ENCODE measurements at places on chromosomes 3 and 15. TPM values are rescaled to one million over a fixed set of nuclear protein-coding genes. Genes with fewer than 3 reads are reported as not detected.

The ABHD6 gene
- total RNA-seq = 6.5 TPM

The KCNH8 gene
- 3.4 TPM for total RNA-seq

GRCh38 chr3:133474817-133475216, 75.0 kb downstream of the BFSP2 start:
- DNase-seq = no peak

GRCh38 chr15:53837263-53837662, 77.8 kb upstream of the WDR72 start:
- peak; percentile 15 for DNase-seq

The GOLGA8Q gene
- total RNA-seq = not detected

DNA sequence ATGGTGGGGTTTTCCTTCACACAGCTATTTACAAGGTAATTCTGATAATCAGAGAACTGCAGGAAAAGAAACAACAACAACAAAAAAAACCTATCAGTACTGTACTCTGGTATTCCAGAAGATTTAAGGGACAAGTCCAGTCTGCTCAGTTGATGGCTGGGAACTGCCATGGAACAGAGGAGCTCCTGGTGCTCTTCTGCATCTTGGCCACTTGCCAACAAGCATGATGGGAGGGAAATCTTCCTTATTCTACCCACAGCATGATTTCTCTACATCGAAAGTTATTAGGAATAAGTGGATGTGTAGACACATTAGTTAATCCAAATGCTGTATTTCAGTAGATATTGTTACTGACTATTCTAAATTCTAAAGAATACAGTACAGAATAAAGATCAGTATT, 51.7 kb downstream of the RASGRP1 start:
- no peak for DNase-seq

- no peak for DNase-seq
Measured at GRCh38 chr3:144142151-144142840, 170.7 kb downstream of the DIPK2A start.

DNA sequence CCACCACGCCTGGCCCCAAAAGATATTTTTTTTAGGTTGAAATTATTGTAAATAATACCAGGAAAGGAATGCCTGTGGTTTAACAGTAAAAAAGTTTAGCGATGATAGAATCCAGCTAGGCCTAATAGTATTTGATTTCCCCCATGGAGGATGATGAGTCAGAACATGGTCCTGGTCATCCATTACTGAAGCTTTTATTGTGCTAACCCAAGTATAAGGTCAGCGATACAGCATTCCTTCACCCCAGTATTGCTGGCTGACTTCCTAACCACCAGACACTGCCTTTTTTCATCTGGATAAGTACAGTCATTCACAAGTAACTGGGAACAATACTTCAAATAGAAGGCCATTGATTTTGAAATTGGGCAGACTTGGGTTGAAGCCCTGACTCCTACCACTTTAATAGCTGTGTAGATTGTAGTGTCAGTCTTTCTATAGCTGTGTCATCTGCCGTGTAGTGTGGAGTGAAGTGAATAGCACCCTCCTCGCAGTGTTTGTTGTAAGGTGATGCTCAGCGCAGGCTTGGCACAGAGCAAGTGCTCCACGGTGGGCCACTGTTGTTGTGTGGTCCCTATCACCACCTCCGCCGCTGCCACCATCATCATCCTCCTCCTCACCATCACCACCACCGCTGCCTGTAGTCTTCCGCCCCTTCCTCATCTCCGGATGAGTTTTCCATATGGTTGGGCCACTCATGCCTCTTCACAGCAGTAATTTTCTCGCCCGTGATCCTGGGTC, 436.0 kb upstream of the TPM1 start:
- no peak for DNase-seq

DNA sequence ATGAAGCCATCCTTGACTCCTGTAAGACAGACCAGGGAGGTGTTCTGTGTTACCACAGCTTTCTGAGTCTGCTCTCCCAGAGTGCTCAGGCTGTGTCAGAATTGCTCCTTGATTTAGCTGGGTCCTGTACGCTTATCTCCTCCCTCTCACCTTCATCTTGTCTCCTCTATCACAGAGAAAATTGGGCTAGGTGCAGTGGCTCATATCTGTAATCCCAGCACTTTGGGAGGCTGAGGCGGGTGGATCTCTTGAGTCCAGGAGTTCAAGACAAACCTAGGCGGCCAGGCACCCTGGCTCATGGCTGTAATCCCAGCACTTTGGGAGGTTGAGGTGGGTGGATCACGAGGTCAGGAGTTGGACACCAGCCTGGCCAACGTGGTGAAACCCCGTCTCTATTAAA, 5.9 kb downstream of the SCAMP5 start:
- no peak for DNase-seq

- peak; percentile 74 for DNase-seq
Measured at GRCh38 chr15:89199746-89200145, 21.6 kb downstream of the RLBP1 start.

GRCh38 chr3:112676659-112677234, 35.8 kb upstream of the CCDC80 start:
- peak; percentile 51 for DNase-seq

- peak; percentile 55 for DNase-seq
Measured at GRCh38 chr15:67146875-67147381, 81.5 kb downstream of the SMAD3 start.

- DNase-seq = peak; percentile 29
Measured at GRCh38 chr3:73547427-73548248, 77.1 kb downstream of the PDZRN3 start.

- no peak for DNase-seq
Measured at GRCh38 chr3:38480093-38480445, 16.1 kb upstream of the EXOG start.

DNA sequence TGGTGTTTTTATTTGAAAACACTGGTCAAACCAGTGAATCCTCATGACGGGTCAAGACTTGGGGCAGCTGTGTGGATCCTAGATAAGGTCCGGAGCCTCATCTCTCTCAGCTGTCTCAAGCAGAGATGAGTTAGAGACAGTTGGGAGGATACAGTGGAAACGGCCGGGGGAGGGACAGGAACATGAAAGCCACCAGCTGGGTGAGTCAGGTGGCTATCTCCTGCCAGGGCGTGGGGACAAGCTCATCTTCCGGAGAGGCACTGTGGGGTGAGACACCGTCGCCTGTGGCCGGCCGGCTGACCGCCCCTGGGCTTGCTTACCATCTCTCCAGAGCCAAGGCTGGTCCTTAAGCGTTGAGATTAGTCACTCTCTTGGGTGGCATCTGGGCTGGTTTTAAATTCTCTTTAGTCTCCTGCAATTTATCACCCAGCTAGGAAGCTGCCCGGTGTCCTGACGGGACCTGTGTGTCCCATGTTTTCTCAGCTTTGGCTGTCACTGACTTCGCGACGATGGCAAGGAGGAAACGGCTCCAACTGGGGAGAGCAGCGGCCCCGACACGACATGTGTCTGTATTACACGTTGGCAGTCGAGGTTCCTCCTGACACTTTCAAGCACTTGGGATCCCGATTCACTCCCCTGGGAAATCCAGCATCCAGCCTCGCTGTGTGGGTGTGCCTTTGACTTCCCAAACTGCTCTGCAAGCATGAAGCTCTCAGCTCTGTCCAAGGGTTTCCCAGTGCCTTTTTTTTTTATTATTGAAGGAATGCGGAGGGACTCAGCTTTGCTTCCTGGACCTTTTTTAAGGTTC, 7.5 kb downstream of the ST8SIA2 start:
- no peak for DNase-seq

GRCh38 chr15:78301828-78302227, 2.4 kb upstream of the SKIC8 start:
- DNase-seq = no peak

GRCh38 chr3:11720917-11721411, 77.2 kb upstream of the VGLL4 start:
- no peak for DNase-seq

The STXBP5L gene
- total RNA-seq = 2.9 TPM

DNA sequence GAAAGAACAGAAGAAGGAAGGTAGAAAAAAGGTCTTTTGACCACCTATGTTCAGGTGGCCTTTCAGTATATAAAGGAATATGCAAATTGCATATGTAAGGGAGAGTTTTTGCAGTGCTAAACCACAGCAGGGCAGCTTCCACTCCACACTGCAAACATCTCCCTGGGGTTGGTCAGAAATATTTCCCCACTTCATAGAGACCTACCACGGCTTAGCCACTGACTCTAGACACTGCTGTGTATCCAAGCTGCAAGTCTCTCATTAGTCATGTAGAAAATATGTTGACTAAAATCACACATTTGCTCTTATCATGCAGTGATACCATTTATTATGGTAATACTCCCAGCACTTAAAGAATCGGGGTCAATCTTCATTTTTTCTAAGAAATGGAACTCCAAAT, 214.9 kb upstream of the NR2F2 start:
- DNase-seq = no peak

The PLS1 gene
- total RNA-seq = 42.2 TPM

The CCDC9B gene
- total RNA-seq = 1.2 TPM

- no peak for DNase-seq
Measured at GRCh38 chr3:52345521-52346109, 29.5 kb downstream of the DNAH1 start.

DNA sequence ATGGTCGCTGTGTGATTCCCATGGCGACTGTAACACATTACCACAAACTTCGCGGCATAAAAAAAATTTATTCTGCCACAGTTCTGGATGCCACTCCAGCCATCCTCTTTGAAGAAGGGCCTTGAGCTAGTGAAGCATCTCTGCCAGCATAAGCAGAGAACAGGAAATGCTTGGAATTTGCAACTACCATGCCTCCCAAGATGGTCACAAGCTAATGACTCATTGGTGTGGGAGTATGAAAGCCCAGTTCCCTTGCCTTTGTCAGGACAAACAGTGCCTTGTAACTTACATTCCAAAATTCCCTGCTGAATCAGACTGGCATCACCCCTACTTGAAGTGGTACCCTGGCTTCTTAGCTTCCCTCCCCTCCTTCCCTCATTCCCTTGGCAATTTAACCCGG, 129.7 kb downstream of the PROS1 start:
- peak; percentile 3 for DNase-seq

DNA sequence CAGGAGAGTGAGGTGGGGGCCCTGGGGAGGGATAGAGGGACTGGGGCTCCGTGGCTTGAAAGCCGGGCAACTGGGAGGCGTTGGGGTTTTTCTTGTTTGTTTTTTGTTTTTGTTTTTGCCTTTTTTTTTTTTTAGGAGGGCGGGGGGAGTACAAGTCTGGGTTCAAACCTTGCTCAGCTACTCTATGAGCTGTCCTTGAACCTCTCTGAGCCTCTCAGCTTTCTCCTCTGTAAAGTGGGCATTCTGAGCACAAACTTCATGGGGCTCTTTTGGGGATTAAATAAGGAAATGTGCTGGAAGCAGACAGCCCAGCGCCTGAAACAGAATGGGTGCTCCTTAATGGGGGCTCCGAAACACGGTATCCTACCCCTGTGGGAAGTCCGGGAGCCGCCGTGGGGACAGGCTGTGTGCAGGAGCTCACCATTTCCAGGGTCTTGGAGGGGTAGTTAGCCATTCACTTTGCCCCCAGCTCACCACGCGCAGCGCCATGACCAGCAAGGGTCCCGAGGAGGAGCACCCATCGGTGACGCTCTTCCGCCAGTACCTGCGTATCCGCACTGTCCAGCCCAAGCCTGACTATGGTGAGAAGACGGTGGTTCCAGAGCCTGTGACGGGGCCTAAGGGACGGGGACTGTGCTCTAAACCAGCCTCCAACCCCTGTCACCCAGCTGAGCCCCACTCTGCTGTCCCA, 388 bp downstream of the ACY1 start:
- no peak for DNase-seq

The ZNF592 gene
- total RNA-seq = 18.8 TPM

The ADGRG7 gene
- not detected for total RNA-seq

The LRRC34 gene
- total RNA-seq = 15.7 TPM

- DNase-seq = peak; percentile 60
Measured at GRCh38 chr3:128488636-128488990, 4.4 kb downstream of the GATA2 start.

GRCh38 chr3:147368561-147369221, 37.7 kb downstream of the ZIC4 start:
- no peak for DNase-seq

GRCh38 chr15:64562003-64562640, 101.7 kb downstream of the ZNF609 start:
- DNase-seq = no peak

DNA sequence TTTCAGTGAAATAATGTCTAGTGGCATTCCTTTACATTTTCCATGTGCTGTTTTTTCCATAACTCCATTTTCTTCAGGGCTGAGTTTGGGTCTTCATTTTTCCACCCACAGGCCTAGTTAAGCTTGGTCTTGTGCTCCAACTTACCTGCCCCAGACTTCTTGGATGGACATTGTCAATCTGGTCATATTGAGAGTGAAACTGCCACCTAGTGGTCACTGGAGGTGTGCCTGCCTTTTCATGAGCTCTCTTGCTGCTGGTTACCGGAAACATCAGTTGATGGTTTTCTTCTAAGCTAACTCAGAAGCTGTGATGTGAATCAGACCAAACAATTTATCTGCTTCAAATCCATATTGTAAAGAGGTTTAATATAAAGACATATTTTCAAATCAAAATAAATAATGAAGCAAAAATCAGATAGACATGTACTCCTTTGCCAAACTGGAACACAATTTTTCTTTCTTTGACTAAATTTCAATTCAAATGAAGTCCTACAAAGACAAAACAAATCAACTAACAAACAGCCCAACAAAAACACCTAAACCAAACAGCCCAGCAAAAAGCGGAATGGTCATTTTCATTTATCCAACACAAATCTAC, 135.1 kb upstream of the RASGRP1 start:
- peak; percentile 87 for DNase-seq

DNA sequence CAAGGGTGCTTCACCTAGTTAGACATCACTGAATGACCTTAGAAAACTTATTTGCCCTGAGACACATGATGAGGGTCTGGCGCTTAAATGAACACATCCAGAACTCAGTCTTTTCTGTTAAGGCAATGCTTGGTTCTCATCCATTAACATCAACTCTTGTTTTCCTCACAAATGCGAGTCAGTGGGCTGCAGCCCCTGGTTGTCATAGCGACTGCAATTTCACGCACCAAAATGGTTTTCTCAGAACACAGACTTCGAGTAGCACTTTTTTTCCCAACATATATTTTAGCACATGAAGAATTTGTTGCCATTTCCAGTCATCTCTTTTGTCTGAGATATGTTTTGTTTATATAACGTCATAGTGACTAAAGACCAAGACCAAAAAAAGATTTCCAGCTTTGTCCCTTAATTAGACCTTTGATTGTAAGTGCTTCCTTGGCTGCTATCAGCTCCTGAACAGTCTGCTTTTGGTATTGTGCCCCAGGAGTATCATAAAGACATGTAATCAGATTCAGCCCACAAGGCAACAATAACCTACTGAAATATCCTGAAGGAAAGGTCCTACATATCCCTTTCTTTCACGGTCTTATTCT, 68.5 kb downstream of the GPR176 start:
- no peak for DNase-seq

GRCh38 chr15:33506781-33507296, 196.1 kb downstream of the RYR3 start:
- DNase-seq = peak; percentile 65

Measured in GM23338 (cell line).